ENCODE measurements at places on chromosomes 1 and 21.

DNA sequence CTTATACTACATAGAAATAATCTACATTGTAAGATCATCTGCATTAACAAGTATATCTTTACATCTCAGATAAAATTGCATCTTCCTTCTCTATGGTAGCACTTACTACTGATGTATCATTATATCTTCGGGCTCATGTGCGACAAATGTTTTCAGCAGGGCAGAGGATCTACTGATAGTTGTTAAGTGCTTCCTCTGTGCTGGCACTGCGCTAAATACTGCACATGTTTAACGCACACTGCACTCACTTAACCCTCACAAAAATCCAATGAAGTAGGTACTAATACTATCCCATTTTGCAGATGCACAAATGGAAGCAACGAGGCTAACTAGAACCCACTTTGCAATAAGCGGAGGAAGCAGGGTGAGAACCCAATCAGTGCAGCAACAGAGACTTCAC, 75.6 kb upstream of the USP25 start:
- peak; percentile 57 for DNase-seq

DNA sequence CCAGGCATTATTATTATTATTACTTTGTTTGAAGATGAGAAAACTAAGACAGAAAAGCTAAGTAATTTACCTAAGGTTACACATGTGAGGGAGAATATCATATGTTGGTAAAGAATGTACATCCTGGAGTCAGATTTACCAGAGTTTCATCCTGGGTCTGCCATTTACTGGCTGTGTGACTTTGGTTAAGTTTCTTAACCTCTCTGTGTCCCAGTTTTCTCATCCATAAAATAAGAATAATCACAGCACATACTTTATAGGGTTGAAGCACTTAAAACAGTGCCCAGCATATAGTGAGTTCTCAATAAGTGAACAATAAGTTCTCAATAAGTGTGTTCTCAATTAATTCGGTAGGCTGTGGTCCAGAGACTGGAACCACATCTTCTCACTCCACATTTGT, 32.5 kb downstream of the UBE2U start:
- DNase-seq: no peak

DNA sequence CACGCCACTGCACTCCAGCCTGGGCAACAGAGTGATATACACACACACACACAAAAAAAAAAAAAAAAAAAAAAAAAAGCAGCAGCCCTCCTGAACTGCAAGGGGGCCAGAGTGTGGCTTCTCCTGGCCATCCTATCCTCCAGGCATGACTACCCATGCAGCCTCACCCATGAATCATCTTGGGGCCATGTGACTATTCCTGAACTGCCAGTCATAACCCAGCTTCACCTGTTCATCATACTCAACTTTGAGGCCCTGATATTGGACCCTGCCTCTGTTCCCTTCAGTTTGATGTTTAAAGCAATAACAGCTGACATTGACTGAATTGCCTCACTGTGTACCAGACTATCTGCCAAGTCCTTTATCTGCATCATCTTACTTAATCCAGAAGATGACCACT, 2.8 kb upstream of the HPCAL4 start:
- no peak for DNase-seq

DNA sequence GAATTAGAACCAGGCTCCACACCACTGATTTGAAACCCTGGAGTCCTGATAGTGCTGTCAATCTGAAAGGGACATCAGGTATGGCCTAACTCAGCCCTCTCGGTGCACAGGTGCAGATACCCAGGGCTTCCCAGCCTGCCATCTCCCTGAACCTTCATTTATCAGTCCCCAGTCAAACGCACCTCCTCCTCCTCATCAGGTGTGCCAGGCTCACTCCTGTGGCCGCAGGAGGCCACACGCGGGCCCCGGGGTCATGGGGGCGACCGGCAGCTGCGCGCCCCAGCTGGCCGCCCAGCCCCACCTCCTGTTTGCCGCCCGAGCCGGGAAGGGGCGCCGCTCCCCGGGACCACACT, 572 bp downstream of the FUCA1 start:
- DNase-seq: no peak

- DNase-seq: no peak
Measured at GRCh38 chr1:221987860-221988520, 246.1 kb upstream of the DUSP10 start.

- no peak for DNase-seq
Measured at GRCh38 chr1:201137579-201138310, 10.8 kb upstream of the ASCL5 start.

DNA sequence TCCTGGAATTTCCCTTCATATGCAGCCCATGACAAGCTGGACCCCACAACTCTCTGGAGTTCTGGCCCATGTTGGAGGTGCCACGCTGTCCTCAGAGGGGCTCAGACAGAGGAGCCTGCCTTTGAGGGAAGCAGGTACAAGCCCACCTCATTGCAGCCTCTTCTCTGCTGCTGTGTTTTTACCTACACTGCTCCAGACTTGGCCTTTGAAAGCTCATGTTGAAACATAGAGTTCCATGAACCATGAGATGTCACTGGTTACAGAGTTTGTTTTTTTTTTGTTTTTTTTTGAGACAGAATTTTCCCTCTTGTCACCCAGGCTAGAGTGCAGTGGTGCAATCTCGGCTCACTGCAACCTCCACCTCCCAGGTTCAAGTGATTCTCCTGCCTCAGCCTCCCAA, 22.1 kb upstream of the ZBTB21 start:
- DNase-seq: no peak

DNA sequence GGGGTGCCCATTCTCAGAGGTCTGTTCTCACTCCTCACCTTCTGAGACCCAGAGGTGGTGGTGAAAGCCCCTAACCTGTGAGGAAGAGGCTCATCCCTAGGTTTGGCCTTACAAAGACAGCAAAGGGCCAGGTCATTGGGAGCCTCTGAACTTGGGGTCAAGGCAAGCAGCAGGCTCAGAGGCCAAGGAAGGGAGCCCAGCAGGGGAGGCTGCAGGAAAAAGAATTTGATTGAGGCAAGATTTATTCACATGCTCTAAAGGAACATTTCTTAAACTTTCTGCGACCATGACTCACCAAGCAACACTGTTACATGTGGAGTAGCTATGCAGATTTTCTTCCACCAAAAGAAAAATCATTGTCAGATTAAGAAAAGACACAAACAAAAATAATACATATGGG, 132.5 kb upstream of the SYT6 start:
- DNase-seq: no peak

GRCh38 chr1:91725989-91726721, 159.8 kb downstream of the TGFBR3 start:
- no peak for DNase-seq

- DNase-seq: no peak
Measured at GRCh38 chr1:175363031-175363430, 170.5 kb upstream of the KIAA0040 start.

DNA sequence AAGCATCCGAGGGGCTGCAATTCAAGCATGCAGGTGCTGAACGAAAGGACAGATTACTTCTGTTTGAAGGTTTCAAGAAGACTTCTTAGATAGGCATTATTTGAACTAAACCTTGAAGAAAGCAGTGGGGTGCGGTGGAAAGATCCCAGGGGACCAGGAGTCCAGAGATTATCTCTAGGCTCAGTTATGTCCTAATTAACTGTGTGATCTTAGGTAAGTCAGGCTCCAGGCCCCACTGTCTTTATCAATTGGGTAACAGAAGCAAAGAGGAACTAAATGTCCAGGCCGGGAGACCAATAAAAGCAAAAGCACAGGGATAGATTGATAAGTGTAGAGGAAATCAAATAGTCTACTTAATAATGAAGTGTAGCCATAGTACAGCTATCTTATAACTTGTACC, 72.9 kb upstream of the CDC42BPA start:
- no peak for DNase-seq

- DNase-seq: no peak
Measured at GRCh38 chr1:205286335-205286950, 35.1 kb downstream of the NUAK2 start.
